ENCODE measurements at places on chromosomes 12 and 14. TPM values are rescaled to one million over a fixed set of nuclear protein-coding genes. Genes with fewer than 3 reads are reported as not detected.

The EIF2S3B gene
- total RNA-seq = 5.3 TPM

The GPRC5A gene
- total RNA-seq = 1.0 TPM

The FOXN4 gene
- 0.26 TPM for total RNA-seq

The CALCOCO1 gene
- 20.3 TPM for total RNA-seq

The ENDOU gene
- not detected for total RNA-seq

The PGAM5 gene
- 84.0 TPM for total RNA-seq

The RNASE1 gene
- total RNA-seq = 2.2 TPM

The TSHR gene
- total RNA-seq = not detected

The TUNAR gene
- 63.9 TPM for total RNA-seq

DNA sequence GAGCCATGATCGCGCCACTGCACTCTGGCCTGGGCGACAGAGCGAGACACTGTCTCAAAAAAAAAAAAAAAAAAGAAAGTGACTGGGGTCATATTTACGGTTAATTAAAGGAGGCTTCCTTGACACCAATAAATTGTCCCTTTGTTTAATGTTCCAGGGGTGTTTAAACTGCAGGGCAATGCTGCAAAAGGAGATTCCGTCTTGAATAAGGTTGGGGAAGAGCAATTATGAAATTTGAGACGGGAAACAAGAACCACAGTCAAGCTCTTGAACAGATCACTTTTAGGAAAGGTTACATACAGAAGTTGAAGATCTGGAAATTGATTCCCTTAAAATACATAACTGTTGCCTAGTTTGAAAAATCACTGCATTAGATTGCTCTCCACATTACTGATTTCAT lies 292.9 kb downstream of the DAD1 start:
- H3K36me3 ChIP-seq = no peaks in the 10 kb centered on the region
- H3K4me3 ChIP-seq = no peak overlapping the region
- H3K27me3 ChIP-seq = no peaks in the 10 kb centered on the region

GRCh38 chr14:75495882-75496281 lies 26.4 kb upstream of the BATF start:
- DNase-seq = no peak
- H3K36me3 ChIP-seq = no peaks in the 10 kb centered on the region
- H3K4me3 ChIP-seq = no peak overlapping the region
- no peaks in the 10 kb centered on the region for H3K4me1 ChIP-seq

DNA sequence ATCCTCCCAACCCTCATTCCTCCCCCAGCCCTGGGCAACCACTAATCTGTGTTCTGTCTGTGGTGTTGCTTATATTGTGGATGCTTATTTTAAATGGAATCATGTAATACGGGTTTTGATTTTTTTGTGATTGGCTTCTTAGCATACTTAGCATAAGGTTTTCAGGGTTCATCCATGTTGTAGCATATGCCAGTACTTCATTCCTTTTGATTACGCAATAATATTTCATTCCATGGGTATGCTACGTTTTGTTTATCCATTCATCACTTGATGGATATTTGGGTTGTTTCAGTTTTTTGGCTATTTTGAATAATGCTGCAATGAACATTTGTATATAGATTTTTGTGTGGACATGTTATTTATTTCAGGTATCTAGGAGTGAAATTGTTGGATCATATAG lies 82.9 kb downstream of the TSPAN9 start:
- H3K36me3 ChIP-seq = no peaks in the 10 kb centered on the region
- no peak overlapping the region for H3K4me3 ChIP-seq
- H3K4me1 ChIP-seq = peaks cover 9% of the 10 kb centered on the region
- no peaks in the 10 kb centered on the region for H3K27me3 ChIP-seq
- DNase-seq = no peak
- H3K27ac ChIP-seq = no peak overlapping the region

DNA sequence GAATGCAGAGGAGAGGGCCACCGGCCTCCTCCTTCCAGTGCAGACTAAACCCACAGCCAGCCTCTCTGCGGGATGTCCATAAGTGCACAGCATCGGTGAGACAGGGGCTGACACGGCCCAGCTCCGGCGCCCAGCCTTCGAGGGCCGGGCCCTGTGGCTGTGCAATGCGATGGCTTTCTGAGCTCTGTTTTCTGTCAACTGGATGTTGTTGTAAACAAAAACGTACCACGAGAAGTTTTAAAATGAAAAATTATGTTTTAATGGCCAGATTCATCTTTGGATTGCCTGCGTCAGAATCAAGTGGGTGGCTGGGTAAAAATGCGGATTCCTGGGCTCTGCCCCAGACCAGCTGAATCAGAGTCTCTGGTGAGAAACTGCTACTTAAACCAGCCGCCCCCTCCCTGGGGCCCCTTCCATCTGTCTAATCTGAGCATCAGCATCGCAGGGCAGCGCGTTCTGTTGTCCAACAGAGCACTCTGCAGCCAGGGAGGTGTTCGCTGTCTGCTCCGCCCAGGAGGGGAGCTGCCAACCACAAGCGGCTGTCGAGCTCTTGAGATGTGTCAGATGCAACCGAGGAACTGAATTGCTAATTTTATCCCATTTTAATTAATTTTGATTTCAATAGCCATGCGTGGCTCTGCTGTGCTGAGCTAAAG lies 133.4 kb downstream of the RFLNA start:
- no peak overlapping the region for H3K4me3 ChIP-seq
- H3K4me1 ChIP-seq = peaks cover 6% of the 10 kb centered on the region
- H3K27ac ChIP-seq = no peak overlapping the region
- peaks cover 26% of the 10 kb centered on the region for H3K36me3 ChIP-seq

GRCh38 chr14:85590784-85591183 lies 60.8 kb downstream of the FLRT2 start:
- H3K27me3 ChIP-seq = no peaks in the 10 kb centered on the region
- no peak for DNase-seq
- no peak overlapping the region for H3K27ac ChIP-seq
- H3K4me1 ChIP-seq = no peaks in the 10 kb centered on the region
- H3K4me3 ChIP-seq = no peak overlapping the region
- H3K36me3 ChIP-seq = no peaks in the 10 kb centered on the region

DNA sequence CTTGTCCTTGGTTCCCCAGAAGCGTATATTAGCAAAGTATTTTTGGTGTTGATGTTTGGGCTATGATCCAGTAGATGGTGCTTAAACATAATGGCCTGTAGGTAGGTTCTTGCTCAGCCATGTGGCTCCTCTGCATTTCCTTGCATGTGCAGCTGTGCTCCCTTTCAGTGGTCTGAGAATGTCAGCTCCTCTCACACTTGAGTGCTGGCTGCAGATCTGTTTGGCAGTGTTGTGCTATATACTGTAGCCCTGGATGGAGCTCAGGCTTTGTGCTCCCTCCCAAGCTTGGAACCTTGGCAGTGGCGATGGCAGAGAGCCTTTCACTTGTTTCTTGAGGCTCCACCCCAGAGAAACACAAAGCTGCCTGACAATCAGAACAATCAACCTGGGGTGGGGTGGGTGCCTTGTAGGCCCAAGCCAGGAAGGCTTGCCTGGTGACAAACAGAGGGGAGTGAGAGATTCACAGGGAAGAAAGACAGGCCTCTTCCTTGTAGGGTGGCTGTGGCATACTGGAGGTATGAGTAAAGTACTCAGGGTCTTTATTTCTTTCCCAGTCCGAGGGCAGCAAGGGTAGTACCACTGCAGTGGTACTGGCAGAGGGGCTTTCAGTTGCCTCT lies 255.3 kb downstream of the RAD51B start:
- H3K36me3 ChIP-seq = no peaks in the 10 kb centered on the region
- H3K4me1 ChIP-seq = no peaks in the 10 kb centered on the region
- H3K4me3 ChIP-seq = no peak overlapping the region
- H3K27me3 ChIP-seq = no peaks in the 10 kb centered on the region

DNA sequence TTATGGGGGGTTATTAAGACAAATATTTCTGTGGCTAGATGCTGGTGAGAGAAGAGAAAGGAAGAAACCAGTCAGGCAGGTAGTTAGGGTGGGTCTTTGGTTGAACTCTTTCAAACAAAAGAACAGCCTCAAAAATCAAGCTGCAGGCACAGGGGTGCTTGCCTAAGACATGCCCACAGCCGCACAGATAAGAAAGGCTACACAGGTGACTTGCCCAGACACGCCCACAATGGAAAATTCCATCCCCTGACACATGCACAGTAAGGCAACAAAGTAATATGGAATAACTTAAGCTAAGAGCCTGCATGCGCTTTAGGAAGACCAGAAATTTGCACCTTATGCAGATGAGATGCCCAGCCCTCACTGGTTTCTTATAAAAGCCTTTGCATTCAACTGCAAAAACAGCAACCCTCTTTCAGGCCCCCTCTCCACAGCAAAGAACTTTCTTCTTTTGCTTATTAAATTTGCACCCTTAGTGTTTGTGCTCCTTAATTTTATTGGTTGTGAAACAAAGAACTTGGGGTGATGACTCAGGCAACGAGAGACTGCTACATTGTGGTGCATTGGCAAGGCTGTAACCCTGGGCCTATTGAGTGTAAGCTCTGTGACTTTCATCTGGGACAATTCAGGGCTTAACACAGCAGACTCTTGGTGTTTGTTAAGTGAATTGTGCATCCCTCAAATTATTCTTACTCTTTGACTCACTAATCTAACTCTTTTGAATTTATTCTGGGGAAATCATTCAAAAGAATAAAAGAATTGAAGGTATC lies 149.4 kb downstream of the RPAP3 start:
- no peaks in the 10 kb centered on the region for H3K36me3 ChIP-seq
- DNase-seq = no peak
- H3K4me3 ChIP-seq = no peak overlapping the region
- H3K27ac ChIP-seq = no peak overlapping the region
- H3K27me3 ChIP-seq = no peaks in the 10 kb centered on the region

DNA sequence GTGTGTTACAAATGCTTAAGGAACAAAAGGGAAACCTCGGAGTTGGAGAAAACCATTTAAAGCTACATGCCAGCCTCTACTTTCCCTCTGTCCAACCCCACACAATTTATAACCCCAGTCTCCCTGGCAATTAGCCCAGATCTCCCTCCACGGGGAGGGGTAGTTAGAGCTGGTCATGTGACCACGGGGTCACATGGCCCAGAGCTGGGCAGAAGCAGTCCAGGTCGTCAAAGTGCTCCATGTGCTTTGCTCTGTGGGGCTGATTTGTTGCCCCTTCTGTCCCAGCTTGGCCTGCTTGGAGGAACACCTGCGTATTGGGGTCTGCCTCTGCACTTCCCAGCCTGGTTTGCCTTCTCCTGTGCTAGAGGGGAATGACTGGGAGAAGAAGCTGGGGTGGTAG lies 219.1 kb downstream of the RBM19 start:
- no peak for DNase-seq
- peaks cover 3% of the 10 kb centered on the region for H3K27me3 ChIP-seq
- no peak overlapping the region for H3K27ac ChIP-seq
- H3K36me3 ChIP-seq = no peaks in the 10 kb centered on the region
- H3K4me3 ChIP-seq = no peak overlapping the region
- no peaks in the 10 kb centered on the region for H3K4me1 ChIP-seq

DNA sequence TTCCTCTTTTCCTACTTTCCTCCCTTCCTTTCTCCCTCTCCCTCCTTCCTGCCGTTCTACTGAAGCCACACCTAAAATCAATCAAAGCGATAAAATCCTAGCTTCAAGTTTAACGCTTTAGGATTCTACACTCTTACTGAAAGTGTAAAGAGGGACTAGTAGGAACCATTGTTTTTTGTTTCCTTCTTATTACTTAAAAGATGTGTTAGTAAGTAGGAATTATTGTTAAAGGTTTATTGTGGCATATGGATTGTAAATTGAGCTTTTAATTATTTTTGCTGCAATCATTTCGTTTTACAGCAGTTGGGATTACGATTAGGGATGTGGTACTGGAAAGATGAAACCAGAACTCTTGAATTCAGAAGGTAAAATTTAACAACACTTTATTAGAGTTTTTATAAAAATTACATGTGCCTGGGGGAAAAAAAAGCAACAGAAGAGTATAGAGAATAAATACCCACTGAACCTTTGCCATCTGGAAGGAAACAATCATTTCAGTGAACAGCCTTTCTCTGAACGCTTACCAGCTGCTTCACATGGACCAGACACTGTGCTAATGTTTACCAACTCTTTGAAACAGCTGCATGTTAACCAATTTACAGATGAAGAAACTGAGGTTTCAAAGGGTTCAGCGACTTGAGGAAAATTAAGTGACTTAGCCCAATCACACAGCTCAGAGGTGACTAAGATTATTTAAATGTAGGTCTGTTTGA lies 1.0 kb downstream of the PPP1R36 start:
- peaks cover 1% of the 10 kb centered on the region for H3K27me3 ChIP-seq
- no peaks in the 10 kb centered on the region for H3K36me3 ChIP-seq
- DNase-seq = no peak
- peak overlapping the region; percentile 64 for H3K4me3 ChIP-seq
- H3K4me1 ChIP-seq = no peaks in the 10 kb centered on the region

DNA sequence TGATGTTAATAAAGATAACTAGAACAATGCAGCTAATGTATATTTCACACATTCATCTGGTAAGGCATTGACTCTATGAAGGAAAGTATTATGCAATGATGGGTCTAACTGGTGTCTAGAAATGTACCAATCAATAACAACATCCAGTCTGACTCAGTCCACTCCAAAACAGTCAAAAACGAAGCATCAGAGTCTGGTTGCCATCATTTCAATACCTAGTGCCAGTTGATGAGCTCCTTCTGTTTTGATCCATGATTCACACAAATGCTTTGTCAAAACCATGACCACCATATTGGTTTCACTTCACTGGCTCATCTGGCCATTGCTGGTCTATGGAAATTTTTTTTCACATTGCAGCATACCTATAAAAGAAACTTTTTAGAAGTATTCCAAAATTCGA lies 747.2 kb upstream of the TMEM132C start:
- no peak overlapping the region for H3K4me3 ChIP-seq
- no peaks in the 10 kb centered on the region for H3K27me3 ChIP-seq
- no peaks in the 10 kb centered on the region for H3K36me3 ChIP-seq

GRCh38 chr12:76085520-76085868 lies 1.0 kb upstream of the NAP1L1 start:
- peaks cover 15% of the 10 kb centered on the region for H3K4me1 ChIP-seq
- no peak for DNase-seq

GRCh38 chr12:107397890-107398500 lies 287.6 kb upstream of the PWP1 start:
- no peak overlapping the region for H3K4me3 ChIP-seq
- no peak for DNase-seq
- H3K36me3 ChIP-seq = no peaks in the 10 kb centered on the region
- peaks cover 13% of the 10 kb centered on the region for H3K4me1 ChIP-seq
- H3K27ac ChIP-seq = no peak overlapping the region

DNA sequence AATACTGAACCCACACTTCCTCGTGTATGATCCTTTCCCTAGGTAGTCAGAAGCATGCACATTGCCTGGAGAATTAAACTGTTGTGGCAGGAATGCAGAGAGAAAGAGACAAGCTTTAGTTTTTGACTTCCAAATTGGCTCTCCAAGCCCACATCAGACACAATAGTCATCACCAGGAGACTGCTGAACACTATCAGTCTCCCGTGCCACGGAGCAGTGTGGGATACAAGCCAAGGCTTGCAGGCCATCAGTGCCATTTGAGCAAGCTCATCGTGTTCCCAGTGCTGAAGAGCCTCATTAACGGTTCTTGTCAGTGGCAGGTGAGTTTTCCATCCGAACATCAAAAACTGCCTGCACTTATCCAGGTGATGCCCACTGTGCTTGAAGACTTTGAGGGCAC lies 410.8 kb downstream of the NAV3 start:
- H3K4me3 ChIP-seq = no peak overlapping the region
- DNase-seq = no peak
- 0 out of 2 replicates have a peak, but pooled peaks cover 5% of the 10 kb centered on the region for H3K4me1 ChIP-seq

- H3K36me3 ChIP-seq = no peaks in the 10 kb centered on the region
- no peaks in the 10 kb centered on the region for H3K27me3 ChIP-seq
- H3K27ac ChIP-seq = no peak overlapping the region
- no peak for DNase-seq
Observed at GRCh38 chr14:71165121-71166031, 258.1 kb downstream of the PCNX1 start.

- no peaks in the 10 kb centered on the region for H3K27me3 ChIP-seq
- H3K36me3 ChIP-seq = no peaks in the 10 kb centered on the region
- H3K4me3 ChIP-seq = no peak overlapping the region
- no peaks in the 10 kb centered on the region for H3K4me1 ChIP-seq
- H3K27ac ChIP-seq = no peak overlapping the region
Observed at GRCh38 chr12:66508025-66508424, 170.9 kb downstream of the GRIP1 start.

Measured in H1 (cell line).